ENCODE measurements at places on chromosomes 12 and 14.

DNA sequence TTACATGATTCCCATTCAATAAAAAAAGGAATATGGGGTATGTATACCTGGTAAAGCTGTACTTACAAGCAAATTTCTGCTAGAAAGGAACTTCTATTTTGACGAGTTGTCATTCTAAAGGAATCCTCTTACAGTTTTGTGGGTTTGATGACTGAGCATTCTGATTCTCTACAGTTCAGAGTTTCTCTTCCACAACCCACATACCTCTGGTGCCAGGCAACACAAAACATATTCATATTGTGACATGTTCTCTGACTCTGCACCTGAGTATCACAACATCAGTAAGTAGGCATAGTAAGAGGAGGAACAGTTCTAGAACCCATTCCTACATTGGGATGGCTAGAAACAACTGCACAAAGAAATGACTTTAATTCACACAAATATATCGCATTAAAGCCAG is 636.6 kb downstream of the MED13L start:
- DNase-seq, result no peak

DNA sequence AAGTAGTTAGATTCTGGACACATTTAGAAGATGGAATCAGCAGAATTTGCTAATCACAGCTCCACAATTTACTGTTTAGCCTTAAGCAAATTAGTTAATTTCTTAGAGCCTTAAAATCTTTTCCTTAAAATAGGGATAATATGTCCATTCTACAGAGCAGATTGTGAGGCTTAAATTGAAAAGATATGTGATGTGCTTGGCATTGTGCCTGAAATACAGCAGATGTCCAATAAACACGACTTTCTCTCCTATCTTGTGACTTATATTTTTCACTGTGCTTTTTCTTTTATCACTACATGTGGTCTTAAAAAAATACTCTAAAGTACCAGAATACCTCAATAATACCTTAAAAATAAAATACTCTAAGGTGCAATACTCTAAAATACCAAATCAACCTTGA is 30.6 kb downstream of the CCER1 start:
- no peak for DNase-seq

GRCh38 chr12:67354966-67355365 is 85.8 kb downstream of the CAND1 start:
- no peak for DNase-seq

DNA sequence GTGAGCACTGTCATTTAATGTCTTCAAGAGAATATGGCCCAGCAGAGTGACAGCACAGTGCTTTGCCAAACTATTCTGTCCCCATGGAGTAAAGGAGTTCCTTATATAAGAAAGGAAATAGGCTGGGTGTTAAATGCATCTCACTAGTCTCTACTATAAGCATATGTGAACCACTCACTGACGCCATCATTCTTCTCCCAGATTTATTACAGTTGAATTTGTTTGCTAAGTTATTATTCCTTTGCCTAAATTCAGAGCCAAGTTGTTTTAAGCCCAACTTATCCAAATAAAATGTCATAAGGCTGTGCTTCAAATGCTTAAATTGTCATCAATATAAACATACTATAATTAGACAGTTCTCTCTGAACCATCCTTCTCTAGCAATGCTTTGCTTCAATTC is 151.6 kb downstream of the KCNA5 start:
- no peak for DNase-seq

- no peak for DNase-seq
These were observed 653.9 kb upstream of the TMEM132C start for GRCh38 chr12:127613056-127613455.

DNA sequence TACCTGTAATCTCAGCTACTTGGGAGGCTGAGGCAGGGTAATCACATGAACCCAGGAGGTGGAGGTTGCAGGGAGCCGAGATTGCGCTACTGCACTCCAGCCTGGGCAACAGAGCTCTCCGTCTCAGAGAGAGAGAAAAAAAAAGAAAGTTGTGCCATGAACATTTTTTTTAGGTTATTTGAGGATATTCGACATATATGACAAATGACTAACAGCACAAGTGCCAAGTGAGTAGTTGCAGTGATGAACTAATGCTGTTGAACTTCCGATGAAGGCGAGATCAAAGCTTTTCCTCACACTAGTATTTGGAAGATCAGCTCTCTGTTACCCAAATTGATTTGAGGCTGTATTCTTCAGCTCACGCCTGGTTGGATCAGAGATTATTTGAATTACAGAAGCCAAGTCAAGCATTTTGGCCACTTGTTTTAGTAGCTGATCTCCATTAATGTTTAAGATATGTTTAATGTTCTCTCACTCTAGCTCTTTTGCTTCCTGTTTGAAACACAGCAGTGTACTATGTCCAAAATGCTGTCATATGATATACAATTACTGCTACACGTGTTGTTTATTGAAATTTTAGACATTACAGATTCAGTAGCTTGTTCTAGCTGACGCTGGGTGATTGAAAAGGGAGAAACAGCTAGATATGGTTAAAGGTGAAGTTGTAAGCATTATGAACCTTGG is 43.4 kb downstream of the WDR20 start:
- no peak for DNase-seq

GRCh38 chr12:9049520-9050133 is 60.3 kb downstream of the KLRG1 start:
- peak; percentile 7 for DNase-seq
